GM12864 (cell line): ENCODE measurements at places on chromosomes 3 and 15.

GRCh38 chr15:41921167-41921566, 27.3 kb upstream of the SPTBN5 start:
- DNase-seq = no peak

DNA sequence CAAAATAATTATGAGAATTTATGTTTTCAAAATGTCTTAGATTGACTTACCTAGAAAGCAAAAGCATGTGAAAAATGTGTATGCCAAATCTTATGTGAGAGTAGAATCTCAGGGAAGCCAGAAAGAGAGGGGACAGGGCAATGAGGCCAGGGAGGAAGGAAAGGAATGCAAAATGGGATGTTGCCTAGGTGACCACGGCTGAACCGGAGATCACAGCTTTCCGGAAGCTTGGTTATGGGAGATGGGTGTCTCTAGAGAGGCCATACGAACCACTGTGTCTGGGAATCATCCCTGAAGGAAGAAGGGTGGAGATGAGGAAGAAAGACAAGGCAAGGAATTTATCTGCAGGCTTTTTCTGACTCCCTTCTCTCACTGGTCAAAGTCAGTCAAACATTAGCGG, 76.0 kb downstream of the SUCLG2 start:
- DNase-seq = no peak

DNA sequence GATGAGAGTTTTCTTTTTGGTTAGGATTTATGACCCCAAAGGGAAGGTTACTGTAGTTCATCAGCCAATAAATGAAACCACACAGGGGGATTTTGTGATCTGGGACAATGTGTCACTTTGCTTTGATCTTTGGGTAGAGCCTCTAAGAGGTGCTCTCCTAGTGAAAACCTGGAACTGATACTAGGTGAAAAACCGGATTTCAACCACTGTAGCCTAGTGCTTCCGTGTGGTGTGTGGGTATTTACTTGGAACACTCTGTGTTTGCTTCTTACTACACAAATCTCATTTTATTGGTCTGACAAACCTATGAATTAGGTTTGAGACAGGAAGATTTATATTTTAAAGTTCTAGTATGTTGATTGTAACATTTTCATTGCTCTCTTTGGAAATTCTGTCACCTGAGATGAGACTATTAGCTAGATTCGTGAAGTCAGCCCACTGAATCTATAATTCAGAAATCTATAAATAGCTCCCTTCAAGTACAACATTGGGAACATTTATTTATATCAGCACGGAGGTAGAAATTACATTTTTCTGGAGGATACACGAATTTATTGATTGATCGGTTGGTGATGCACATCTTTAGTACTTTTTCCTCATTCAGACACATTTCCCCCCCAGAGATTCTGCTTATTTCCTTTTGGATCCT, 119.8 kb downstream of the AKAP13 start:
- no peak for DNase-seq

DNA sequence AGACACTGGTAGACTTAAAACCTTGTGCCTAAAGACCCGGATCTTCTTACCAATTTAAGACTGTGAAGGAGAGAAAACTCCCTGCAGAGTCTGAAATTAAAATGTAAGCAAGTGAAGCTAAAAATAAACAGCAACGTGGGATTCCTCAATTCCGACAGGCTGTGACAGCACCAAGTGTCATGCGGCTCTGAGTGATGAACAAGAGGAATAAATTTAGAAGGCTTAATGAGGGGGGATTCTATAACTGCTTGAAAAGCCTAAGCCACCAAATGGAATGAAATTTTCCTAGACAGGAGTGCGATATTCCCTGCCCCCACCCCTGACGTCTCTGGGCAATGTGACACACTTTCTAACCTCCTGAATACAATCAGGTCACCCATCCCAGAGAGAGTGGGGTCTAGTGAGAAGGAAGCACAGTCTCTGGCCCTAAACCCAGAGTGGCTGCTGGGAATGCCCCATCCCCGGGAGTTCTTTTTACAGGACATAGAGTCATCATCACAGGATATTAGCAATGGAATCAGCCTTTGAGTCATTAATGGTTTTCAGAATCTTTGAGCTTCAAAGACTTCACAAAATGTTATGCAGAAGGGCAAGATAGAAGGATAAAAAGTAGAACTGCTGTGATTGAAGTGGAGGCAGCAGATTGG, 114.3 kb downstream of the EDEM1 start:
- DNase-seq = no peak

DNA sequence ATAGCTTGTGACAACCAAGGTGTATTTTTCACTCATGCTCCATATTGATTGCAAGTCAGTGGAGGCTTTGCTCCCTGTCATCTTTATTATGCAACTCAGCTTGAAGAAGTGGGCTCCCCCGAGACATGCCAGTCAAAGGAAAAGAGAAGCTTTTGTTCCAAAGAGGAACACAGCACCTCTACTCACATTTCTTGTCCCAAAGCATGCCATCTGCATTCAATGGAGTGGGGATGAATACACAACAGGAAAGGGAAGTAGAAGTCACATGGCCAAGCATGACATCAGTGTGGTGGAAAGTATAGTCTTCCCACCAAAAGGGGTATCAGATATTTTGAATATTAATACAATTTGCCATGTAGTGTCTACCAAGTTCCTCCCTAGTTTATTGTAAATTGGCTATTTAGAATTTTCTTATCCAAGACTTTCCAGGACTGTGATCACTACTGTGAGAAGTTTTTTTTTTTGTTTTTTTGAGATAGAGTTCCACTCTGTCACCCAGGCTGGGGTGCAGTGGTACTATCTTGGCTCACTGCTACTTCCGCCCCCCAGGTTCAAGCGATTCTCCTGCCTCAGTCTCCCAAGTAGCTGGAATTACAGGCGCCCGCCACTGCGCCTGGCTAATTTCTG, 114.5 kb downstream of the GMPS start:
- DNase-seq = no peak

DNA sequence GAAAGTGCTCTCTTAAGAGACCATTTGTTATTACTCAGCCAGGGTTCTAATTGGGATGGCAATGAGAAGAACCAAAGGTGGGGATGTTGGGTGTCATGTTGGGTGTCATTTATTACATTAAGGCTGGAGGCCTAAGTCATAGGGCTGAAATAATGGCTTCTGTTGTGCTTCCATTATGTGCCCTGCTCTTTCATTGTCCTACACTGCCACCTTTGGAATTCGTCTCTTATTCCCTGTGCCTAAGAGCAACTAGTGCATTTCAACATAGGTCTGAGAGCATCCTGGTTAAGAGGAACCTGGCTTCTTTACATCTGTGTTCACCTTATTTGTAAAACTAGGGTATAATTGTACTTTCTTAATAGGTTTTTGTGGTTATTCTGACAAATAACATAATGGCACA, 32.2 kb downstream of the RIOX2 start:
- no peak for DNase-seq

DNA sequence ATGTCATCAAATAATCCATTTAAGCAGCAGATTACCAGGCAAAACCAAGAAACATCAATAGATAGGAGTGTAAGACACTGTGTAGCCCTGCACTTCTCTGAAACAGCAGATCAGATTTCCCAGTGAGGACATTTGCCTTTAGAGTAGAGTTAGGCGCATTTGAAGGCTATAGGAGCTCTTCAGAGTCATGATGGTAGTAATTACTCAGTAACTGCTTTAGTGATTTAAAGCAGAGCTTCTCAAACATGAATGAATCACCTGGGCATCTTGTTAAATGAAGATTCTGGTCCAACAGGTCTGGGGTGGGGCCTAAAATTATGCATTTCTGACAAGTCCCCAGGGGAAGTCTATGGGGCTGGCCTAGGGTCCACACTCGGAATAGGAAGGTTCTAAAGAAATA, 36.9 kb downstream of the THRB start:
- no peak for DNase-seq

DNA sequence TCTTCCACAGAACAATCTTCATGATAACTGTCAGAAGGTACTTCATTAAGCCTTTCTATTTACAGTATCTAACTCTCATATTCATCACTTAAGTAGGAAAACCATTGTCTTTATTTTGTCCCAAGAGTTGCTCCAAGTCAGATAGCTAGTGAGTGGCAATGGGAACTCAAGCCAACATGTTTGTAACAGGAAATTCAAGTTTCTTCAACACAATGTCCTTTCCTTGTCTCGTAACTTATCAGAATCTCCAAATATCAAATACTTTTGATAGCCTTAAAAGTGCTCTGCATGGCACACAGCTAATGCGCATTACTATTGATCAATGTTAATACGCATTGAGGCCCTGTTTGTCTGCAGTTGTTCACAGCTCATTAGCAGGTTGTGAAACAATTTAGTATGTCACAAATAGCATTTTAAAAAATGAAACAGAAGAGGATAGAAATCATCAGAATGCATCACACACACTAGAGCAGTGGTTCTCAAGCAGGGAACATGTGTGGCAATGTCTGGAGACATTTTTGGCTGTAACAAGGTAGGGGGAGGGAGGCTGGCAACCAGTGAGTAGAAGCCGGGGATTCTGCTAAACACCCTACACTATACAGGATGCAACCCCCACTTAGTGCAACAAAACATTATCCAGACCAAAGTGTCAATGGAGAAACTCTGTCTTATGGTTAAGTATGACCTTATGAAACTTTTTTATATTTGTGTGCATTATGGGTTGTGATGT, 27.5 kb downstream of the BTLA start:
- DNase-seq = no peak

- DNase-seq = no peak
Observed at GRCh38 chr15:70480196-70480856, 283.0 kb downstream of the UACA start.

GRCh38 chr3:136685882-136686281, 66.3 kb downstream of the STAG1 start:
- no peak for DNase-seq

GRCh38 chr3:116849261-116849688, 139.7 kb downstream of the TUSC7 start:
- DNase-seq = no peak

DNA sequence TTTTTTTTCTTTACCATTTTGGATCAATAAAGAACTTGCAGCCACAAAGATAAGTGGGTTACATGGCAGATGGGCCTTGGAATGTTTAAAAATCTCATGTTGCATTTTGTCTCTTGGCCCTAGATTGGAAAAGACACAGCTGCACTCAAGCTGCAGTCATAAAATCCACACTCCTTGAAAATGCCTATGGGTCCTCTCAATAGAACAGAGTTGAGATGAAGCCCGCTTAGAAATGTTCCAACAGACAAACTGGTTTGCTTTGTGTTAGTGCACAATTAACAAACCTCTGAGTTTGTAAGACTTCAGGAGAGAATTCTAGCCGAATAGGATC, 401.2 kb upstream of the CDIN1 start:
- DNase-seq = no peak

DNA sequence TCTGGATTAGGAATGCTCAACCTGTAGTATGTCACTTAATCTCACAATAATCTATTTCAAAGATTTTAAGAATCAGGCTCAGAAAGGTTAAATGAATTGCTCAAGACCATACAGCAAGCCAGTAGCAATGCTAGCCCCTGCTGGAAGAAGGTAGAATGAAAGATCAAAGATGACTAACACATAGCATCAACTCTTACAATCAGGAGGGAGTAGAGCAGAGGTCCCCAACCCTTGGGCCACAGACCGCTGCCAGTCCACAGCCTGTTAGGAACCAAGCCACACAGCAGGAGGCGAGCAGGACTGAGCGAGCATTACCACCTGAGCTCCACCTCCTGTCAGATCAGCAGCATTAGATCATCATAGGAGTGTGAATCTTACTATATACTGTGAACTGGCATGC, 15.5 kb upstream of the GATM start:
- DNase-seq = no peak

GRCh38 chr3:31096661-31097395, 202.4 kb upstream of the GADL1 start:
- DNase-seq = no peak

DNA sequence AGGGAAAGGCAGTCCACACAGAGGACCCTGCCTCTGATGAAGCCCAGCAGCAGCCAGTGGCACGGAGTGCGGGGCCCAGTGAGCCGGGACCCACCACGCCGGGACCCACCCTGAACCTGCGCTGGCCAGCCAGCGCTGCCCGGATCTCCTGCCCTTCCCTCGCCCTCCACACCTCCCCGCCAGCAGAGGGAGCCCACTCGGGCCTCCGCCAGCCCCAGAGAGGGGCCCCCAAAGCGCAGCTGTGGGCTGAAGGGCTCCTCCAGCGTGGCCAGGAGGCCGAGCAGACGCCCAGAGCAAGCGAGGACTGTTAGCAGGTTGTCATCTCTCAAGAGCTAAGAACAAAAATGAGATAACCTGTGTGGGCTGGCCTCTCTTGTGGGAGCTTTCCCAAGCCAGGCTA, 81.3 kb upstream of the ATP10A start:
- no peak for DNase-seq

GRCh38 chr3:83438188-83438587, 1520.6 kb upstream of the CADM2 start:
- no peak for DNase-seq

DNA sequence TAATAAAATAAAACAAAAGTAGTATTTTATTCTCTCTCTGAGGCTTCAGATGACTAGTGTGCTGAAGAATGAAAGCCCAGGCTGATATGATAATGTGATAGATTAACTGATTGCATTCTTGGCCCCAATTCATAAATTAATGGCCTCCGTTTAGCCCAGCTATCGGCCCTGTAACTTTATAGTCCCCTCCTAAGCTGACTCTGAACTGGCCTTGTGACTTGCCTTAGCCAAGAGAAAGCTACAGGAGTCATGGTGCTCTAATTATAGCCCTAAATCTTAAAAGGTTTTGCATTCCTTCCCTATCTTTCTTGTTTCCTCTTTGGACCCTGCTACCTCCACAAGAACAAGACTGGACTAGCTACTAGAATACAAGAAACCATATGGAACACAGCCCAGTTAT, 123.2 kb upstream of the EPHA3 start:
- no peak for DNase-seq

DNA sequence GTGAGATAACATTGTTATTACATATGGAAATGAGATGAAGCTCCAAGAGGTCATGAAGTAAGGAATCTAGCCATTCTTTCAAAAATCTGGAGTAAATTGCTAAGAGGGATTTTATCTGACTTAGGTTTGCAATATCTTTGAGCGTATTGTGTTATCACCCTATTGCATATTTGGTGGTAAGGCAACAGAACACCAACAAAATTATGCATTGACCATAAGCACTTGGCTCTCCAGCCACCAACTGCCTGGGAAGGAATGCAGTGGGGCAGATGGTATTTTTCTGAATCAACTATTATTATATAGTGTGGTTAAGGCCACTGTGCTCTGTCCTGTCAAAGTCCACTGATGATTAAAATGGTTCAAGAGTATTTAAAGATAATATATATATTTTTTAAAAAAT, 287.9 kb upstream of the SEMA6D start:
- DNase-seq = no peak

- peak; percentile 22 for DNase-seq
Observed at GRCh38 chr3:183085634-183086390, 13.5 kb downstream of the MCCC1 start.

- DNase-seq = no peak
Observed at GRCh38 chr3:56131974-56132590, 336.2 kb downstream of the ERC2 start.

GRCh38 chr3:30193625-30194044, 412.8 kb upstream of the TGFBR2 start:
- DNase-seq = no peak
